IgD-negative memory B cell (primary cell): ENCODE measurements at places on chromosomes 2 and 18. TPM values are rescaled to one million over a fixed set of nuclear protein-coding genes. Genes with fewer than 3 reads are reported as not detected.

ANTXR1 gene
- polyA plus RNA-seq, result not detected

TXNDC2 gene
- not detected for polyA plus RNA-seq

CHRNG gene
- not detected for polyA plus RNA-seq

TMEM247 gene
- not detected for polyA plus RNA-seq

B4GALT6 gene
- not detected for polyA plus RNA-seq

EPB41L3 gene
- polyA plus RNA-seq, result 0.39 TPM
